Endothelial cell of umbilical vein (primary cell): ENCODE measurements at places on chromosomes 1 and 21.

DNA sequence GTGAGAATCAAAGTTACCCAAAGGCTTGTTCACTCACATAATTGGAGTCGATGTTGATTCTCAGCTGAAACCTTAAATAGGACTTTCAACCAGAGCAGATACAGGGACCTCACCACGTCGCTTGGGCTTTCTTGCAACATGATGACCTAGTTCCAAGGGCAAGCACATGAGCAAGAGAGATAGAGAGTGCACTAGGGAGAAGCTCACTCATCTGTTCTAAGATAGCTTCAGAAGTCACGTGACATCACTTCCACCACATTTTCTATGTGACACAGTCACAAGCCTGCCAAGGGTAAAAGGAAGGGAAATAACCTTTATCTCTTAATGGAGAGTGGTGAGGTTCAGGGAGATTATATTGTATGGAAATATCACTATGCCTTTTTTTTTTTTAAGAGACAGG lies 470.1 kb upstream of the PLXNA2 start:
- no peaks in the 10 kb centered on the region for H3K27me3 ChIP-seq
- no peaks in the 10 kb centered on the region for H3K4me1 ChIP-seq
- no peak for DNase-seq
- no peak overlapping the region for H3K27ac ChIP-seq
- H3K36me3 ChIP-seq, result no peaks in the 10 kb centered on the region

DNA sequence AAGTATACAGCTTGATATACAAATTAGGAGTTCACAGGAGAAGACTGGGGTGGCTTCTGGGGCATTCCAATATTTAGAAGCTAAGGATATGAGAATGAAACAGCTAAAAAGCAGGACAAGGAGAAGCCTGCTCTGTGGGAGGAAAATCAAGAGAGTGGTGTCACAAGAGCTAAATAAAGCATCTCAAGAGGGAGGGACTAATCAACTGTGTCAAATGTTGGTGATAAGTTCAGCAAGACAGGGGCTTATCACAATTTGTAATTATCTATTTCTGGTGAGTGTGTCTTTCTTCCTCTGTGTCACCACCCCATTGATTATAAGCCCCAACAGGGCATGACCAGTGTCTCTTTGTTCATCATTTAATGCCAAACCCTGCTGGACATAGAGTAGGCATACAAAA lies 295.8 kb upstream of the DUSP10 start:
- H3K27me3 ChIP-seq, result no peaks in the 10 kb centered on the region
- H3K4me3 ChIP-seq, result no peak overlapping the region
- DNase-seq, result no peak
- H3K27ac ChIP-seq, result no peak overlapping the region
- H3K4me1 ChIP-seq, result no peaks in the 10 kb centered on the region
- H3K36me3 ChIP-seq, result no peaks in the 10 kb centered on the region

- no peak overlapping the region for H3K27ac ChIP-seq
- H3K4me1 ChIP-seq, result peaks cover 12% of the 10 kb centered on the region
- no peaks in the 10 kb centered on the region for H3K27me3 ChIP-seq
- no peak for DNase-seq
- peaks cover 60% of the 10 kb centered on the region for H3K36me3 ChIP-seq
- H3K4me3 ChIP-seq, result no peak overlapping the region
Measured at GRCh38 chr1:21865609-21865942, 53.5 kb downstream of the LDLRAD2 start.

- H3K4me1 ChIP-seq, result peaks cover 7% of the 10 kb centered on the region
- DNase-seq, result peak; percentile 94
- H3K27me3 ChIP-seq, result no peaks in the 10 kb centered on the region
- H3K4me3 ChIP-seq, result no peak overlapping the region
- H3K27ac ChIP-seq, result no peak overlapping the region
- H3K36me3 ChIP-seq, result peaks cover 42% of the 10 kb centered on the region
Measured at GRCh38 chr1:11842154-11843041, 5.2 kb downstream of the NPPA start.

DNA sequence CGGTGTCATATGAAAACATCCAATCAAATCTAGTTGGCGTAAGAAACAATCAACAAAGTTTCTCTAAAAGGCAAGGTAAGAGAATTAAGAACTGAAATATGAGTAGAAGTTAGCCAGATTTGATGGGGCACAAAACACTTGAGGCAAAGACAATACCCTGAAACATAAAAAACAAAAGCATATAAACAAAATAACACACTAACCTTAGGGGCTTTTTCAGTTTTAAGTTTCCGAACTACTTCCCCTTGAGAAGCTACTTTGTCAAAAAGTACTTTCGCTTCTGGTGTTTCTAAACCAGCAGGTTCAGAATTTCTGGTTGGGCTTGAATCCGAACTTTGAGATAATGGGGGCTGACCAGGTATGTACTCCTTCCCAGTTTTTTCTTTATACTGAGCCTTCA lies 57.9 kb downstream of the EPRS1 start:
- H3K27me3 ChIP-seq, result no peaks in the 10 kb centered on the region
- H3K4me3 ChIP-seq, result no peak overlapping the region
- no peaks in the 10 kb centered on the region for H3K4me1 ChIP-seq
- no peak overlapping the region for H3K27ac ChIP-seq

- H3K36me3 ChIP-seq, result no peaks in the 10 kb centered on the region
- DNase-seq, result no peak
- no peak overlapping the region for H3K27ac ChIP-seq
- H3K27me3 ChIP-seq, result no peaks in the 10 kb centered on the region
Measured at GRCh38 chr1:184541537-184542152, 154.8 kb downstream of the C1orf21 start.

DNA sequence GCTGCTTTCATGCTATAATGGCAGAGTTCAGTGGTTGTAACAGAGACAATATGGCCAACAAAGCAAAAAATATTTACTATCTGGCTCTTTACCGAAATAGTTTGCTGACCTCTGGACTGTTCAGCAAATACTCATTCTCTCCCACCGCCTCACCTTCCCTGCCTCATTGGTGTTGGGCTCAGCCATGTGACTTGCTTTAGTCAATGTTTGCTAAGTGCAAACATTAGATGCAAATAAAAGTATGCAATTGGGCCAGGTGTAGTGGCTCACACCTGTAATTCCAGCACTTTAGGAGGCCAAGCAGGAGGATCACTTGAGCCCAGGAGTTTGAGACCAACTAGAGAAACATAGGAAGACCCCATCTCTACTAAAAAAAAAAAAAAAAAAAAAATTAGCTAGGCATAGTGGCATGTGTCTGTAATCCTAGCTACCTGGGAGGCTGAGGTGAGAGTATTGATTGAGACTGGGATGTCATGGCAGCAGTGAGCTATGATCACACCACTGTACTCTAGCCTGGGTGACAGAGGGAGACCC lies 55.1 kb downstream of the RPL5 start:
- no peak overlapping the region for H3K27ac ChIP-seq
- no peaks in the 10 kb centered on the region for H3K36me3 ChIP-seq
- H3K4me1 ChIP-seq, result no peaks in the 10 kb centered on the region
- H3K4me3 ChIP-seq, result no peak overlapping the region
- no peaks in the 10 kb centered on the region for H3K27me3 ChIP-seq

GRCh38 chr1:70220517-70221237 lies 503 bp upstream of the SRSF11 start:
- H3K27ac ChIP-seq, result no peak overlapping the region
- no peaks in the 10 kb centered on the region for H3K27me3 ChIP-seq
- H3K36me3 ChIP-seq, result peaks cover 3% of the 10 kb centered on the region
- DNase-seq, result no peak
